ENCODE measurements at places on chromosomes 1 and 21.

- no peak for DNase-seq
Measured at GRCh38 chr1:6569033-6569432, 10.8 kb upstream of the ZBTB48 start.

GRCh38 chr1:245999697-246000637 lies 507.1 kb downstream of the SMYD3 start:
- DNase-seq: no peak

- DNase-seq: no peak
Measured at GRCh38 chr1:158951956-158952355, 20.6 kb downstream of the PYHIN1 start.

DNA sequence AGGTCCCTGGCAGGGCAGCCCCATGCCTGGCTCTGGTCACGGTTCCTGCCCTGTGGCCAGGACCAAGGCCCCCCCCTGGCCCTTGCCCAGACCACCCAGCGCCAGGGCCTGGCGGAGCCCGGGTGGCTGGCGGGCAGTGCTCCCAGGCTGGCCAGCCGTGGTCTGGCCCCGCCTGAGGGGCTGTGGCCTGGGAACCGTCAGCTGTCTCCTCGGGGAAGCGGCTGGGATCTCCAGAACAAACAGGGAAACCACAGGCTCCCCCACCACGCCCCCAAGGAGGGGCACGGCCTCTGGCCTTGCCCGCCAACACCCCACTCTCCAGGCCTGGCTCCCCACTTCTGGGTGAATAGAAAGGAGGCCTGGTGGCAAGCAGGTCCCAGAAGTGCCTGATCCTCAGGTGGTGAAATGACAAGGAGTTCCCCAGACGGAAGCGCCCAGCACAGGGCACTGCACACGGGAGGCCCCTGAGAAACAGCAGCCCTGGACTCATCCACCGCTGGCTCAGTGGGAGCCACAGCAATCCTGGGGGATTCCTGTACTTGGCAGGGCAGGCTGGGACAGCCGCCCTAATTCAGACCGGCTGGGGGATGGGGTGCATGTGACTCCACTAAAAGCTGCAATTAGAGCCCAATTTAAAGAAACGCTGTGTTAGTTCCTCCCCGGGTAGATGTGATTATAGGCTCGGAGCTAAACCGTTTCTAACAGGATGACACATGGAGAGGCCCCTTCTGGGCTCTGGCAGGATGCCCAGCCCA lies 78.9 kb downstream of the RAP1GAP start:
- DNase-seq: no peak

- no peak for DNase-seq
Measured at GRCh38 chr1:156391366-156391677, 22.3 kb downstream of the RHBG start.

DNA sequence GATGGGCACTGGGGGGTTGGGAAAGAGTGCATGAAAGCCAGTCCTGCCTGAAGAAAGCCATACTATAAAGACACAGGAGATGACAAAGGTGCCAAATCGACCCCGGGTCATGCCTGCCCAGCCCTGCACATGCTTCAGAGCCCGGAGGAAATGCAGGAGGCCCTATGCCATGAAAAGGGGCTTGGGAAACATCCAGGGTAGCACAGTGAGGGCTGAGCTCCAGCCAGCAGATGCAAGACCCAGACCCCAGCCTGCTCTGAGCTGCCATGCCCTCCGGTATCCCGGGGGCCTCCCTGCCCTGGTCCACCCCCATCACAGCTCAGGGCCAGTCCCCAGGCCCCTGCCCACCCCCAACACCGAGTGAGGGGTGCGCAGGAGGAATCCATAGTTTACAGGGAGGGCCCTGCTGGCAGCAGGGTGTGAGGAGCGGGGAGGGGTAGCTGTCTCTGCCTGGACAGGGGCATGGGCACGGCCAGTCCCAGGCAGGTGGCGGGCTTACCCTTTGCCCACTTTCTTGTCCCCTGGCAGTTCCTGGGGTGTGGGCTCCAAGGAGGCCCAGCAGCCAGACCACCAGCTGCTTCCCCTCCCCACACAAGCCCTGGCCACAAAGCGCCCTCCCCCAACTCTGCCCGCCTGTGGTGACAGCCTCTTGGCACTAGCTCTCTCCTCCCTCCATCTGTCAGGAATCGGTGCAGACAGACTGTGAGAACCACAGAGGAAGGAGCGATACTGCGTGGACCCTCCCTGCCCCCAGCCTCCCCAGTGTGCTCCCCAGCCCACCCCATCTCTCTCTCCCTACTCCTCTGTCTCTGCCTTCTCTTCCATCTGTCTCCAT lies 16.8 kb downstream of the LRP8 start:
- DNase-seq: no peak

- DNase-seq: no peak
Measured at GRCh38 chr1:215523906-215524305, 43.2 kb upstream of the KCTD3 start.

- no peak for DNase-seq
Measured at GRCh38 chr1:233905416-233906051, 1.1 kb downstream of the SLC35F3 start.

DNA sequence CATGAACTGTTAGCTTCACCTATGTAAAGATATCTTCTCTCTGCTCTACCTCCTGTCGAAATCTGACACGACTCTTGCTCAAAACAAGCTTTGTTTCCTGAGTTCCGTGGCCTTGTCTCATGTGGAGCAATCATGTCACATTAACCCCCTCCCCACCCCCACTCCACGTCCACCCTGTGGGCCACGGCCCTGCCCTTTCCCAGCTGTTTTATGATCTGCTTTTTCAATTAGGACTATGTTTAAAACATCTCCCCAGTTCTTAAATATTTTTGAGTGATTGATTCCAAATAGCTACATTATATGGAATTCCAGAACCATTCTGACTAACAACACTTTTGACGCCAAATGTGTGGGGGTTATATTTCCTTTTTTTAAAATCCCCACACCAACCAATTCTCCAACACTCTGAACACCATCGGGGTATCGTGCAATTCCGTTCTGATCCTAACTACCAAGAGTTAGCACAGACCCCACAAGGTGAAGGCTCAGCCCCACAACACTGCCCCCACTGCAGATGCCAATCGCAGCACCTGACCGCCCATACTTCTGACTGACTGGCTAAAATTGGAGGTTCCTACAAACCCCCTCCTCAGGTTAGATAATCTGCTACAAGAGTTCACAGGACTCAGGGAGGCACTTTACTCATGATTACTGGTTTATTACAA lies 12.7 kb upstream of the S100A8 start:
- no peak for DNase-seq

DNA sequence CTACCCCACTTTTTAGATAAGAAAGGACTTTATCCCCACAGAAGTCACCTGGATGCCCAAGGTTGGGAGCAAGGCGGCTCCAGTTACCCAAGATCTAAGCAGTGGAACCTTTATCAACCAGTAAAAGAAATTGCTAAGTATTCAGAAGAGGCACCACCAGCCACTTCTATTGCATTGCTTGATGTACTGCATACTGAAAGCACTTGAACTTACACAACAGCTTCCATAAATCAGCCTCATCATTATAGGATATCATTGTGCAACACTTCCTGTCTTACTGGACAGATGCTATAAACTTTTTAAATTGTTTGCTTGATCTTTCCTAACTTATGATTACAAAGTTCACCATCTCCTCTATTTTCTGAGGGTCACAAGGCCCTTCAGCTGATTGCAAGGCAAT lies 642.7 kb upstream of the CXADR start:
- DNase-seq: no peak

- no peak for DNase-seq
Measured at GRCh38 chr1:240287722-240288121, 196.0 kb downstream of the FMN2 start.

GRCh38 chr1:201444792-201445191 lies 23.3 kb upstream of the TNNI1 start:
- no peak for DNase-seq

DNA sequence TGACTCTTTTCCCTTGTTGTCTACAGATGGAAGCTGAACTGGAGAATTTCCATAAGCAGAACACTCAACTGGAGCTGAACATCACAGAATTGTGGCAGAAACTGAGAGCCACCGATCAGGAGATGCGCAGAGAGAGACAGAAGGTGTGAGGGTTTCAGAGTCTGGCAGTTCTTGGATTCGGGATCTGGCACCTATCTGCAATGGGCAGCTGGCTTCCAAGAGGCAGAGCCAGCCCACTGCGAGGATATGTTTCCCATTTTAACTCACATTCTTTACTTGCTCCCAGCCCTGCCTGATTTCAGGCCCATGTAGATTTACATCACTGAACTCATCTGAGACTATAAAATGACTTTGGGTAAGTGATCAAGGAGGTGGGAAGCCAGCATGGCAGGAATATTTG lies 37.3 kb upstream of the TMEM125 start:
- DNase-seq: peak; percentile 43

GRCh38 chr1:114453361-114453784 lies 57.6 kb downstream of the TRIM33 start:
- no peak for DNase-seq

DNA sequence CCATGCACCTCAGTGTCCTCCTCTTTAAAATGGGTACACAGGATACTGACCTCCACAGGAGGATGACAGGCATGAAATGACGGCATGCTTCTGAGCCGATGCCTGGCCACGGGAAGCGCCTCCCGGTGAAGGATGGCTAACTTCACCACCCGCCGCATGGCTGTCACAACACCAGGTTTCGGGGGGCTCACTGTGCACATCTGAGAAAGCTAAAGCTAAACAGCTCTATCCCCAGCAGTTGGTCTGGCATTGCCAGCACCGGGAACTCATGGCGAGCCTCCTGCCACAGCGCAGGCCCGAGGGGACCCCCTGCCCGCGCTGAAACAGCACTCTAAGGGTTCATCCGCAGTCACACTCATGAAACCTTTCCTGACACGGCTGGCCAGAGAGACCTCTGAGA lies 16.0 kb downstream of the NPHP4 start:
- no peak for DNase-seq

- DNase-seq: no peak
Measured at GRCh38 chr21:45130324-45130774, 56.0 kb downstream of the ADARB1 start.

- DNase-seq: no peak
Measured at GRCh38 chr1:223794136-223794880, 51.4 kb downstream of the TP53BP2 start.

DNA sequence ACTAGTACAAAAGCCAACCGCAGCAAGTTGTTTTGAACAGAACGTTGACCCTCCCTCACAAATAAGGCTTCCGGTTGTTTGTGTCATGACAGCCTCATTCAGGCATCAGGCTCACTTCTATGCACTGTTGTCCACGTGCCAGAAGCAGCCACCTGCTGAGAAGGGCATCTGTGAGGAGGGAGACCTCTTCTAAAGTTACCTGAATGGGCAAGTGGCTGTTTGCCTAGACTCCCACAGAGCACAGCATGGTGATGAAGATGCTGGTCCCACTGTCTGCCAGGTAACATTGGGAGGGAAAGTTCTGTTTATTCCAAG lies 176.1 kb downstream of the CLIC6 start:
- no peak for DNase-seq

GRCh38 chr1:56139836-56140235 lies 439.5 kb downstream of the PLPP3 start:
- DNase-seq: no peak

DNA sequence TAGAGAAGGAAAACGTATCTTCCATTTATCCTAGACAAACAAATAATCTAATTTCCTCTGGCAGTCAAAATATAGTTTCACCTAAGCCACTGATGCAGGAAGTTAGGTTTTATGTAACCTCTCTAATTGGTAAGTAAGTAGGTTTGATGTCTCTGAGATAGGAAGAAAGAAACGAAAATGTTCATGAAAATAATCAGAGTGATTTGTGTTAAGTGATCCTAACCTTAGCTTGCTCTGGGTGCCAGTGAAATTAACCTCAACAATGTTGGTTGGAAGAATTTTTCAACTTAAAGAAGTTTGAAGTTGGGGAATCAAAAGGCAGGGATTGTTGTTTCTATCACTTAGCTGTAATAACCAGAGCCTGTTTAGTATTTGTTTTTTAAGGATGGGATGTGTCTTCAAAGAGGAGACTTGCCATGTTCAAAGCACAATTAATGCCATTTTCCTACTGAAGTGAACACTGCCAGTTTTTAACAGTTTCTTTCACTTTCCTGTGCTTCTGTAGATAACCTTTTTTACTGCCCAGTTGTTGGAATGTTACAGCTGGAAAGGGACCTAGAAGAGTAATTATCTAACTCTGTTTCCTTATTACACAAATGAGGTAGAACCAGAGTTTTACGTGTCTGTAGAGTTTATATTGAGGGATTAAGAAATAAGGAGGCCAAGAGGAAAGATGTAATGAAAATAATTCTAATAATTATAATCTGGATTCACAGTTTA lies 18.4 kb downstream of the HIPK1 start:
- no peak for DNase-seq

- no peak for DNase-seq
Measured at GRCh38 chr1:55579332-55580001, 364.3 kb upstream of the USP24 start.

DNA sequence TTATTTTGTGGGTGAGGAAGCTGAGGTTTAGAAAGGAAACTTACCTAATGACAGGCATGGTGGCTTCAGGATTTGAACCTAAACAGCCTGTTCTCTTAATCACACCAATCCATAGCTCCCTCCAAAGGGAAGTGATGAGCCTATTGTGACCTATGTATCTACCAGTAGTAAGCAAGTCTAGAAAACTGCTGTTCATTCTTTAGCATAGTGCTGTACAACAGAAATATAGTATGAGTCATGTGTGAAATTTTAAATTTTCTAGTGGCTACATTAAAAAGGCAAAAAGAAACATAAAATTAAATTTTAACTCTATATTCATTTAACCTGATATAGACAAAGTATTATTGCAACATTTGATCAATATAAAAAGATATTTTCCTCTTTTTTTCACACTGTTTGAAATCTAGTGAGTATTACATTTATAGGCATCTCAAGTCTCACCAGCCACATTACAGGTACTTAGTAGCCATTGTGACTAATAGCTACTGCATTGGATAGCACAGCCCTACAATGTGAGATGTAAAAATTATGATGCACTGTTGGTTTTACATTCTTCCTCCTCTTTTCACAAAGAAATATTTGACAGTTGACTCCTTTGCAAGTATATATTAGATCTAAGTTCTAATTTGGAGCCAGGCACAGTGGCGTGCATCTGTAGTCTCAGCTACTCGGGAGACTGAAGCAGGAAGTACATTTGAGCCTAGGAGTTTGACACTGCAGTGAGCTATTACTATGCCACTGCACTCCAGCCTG lies 16.6 kb downstream of the IPO9 start:
- no peak for DNase-seq

- no peak for DNase-seq
Measured at GRCh38 chr1:231534703-231535159, 6.3 kb downstream of the TSNAX start.
